ENCODE measurements at places on chromosomes 16 and 17.

DNA sequence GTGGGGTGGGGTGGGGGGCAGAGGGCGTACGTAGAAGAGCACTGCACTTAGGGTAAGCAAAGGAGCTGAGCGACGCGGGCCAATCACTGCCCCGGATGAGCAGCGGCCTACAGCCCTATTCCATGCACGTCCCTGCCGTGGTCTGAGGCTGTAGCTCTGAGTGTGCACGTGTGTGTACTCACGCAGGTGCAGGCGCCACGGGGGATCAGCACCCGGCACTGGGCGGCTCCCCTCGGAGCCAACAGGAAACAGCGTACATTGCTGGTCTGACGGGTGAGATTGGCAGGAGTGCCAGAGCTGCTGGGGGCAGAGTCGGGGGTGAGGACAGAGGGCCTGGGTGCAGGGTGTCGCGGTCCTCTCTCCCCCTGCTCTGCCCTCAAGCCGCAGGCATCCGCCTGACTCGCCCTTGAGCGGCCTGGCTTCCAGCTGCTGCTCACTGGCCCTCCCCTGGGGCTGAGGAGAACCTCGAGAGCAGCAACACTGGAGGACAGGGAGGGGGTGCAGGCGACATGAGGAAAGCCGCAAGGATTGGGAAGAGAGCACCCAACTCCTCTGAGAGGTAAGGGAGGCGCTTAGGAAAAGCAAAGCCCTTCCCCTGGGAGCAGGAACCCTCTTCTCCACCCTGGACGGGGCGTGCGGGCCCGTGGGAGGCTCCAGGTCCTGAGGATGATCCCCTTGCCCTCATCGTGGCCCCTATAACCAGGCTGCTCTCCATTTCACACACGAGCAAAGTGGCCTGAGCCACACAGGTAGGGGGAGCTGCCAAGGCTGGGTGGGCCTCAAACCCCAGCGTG, 57.8 kb downstream of the ENGASE start:
- DNase-seq: no peak

- DNase-seq: no peak
Observed at GRCh38 chr17:13671771-13672170, 70.0 kb upstream of the HS3ST3A1 start.

DNA sequence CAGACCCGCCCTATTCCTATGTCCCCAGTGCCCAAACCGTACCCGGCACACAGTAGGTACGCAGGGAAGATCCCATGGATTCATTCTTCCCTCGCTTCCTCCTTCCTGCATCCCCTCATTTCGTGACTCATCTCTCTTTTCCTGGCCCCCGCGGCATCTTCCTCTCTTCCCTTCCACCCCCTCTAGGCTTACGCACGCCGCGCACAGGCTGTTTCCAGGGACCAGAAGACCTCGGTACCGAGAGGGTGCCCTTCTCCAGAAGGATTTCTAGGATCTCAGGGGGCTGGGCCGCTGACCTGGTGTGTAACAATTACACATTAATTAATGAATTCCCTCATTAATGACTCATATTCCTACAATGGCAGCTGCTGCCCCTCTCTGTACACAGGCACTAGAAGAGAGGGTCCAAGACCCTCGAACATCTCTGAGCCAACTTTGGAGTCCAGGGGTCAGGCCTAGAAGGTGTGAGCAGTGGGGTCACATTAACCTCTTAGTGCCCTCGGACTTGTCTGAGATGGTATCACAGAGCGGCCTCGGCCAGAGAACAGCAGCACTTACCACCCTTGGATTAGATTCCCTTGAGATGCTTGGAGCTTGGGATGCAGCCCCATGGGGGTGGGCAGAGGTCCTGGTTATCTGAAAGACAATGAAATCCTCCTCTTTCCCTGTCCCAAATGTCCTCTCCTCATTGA, 16.8 kb upstream of the PLLP start:
- DNase-seq: no peak

- no peak for DNase-seq
Observed at GRCh38 chr17:17849845-17850373, 13.1 kb upstream of the SREBF1 start.

DNA sequence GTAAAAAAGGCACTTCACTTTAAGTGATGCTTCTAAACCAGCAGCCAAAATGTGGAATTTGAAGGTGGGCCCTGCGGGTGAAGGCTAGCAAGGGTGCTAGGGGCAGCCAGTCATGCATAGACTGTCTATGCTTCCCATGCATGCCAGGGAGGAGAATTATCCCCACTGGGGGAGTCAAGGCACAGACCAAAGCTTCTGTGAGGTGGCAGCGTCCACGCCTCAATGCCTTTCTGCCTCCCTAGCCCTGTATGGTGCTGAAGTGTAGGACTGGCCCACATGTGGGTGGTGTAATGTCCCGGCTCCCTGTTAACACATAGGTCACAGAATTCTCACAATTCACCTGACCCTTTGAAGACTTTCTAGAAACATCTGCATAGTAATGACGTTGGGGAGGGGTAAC, 1.9 kb downstream of the HS3ST2 start:
- DNase-seq: no peak

DNA sequence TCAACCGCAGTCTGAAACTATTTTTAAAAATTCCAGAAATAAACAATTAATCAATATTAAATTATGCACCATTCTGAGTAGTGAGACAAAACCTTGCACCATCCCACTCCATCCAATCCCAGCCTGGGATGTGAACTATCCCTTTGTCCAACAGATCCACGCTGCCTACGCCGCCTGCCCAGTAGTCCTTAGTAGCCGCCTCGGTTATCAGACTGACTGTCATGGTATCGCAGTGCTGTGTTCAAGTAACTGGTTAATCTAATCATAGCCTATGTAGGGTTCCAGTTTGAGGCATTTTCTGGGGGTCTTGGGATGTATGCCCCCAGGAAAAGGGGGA, 437.7 kb downstream of the HS3ST3B1 start:
- no peak for DNase-seq

DNA sequence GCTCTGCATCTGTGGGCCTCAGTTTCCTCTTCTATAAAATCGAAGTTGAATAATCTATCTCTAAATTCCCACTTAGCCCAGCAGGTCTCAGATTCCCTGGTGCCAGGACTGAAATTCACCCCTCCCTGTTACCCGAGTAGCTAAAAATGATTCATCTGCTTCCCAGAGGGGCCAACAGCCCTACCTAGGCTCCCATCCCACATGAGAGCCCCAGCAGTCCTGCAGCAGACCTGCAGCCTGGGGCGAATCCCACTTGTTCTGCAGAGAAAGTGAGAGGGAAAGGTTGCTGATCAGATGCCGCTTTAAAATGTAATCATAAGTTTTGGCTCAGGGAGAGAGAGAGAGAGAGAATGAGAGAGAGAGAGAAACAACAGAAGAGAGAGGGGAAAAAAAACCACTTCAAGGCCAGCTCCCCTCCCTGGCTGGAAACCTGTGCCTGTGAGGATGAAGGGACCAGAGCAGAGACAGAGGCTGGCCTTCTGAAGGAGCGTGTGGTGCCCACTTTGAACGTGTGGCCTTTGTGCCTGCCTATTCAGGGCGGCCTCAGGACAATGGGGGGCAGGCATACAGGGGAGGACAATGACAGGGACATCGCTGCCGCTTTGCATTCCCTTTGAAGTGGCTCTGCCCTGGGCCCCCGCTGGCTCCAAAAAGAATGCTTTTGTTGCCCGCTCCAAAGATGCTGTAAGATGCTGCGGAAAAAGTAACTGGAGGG, 85.2 kb upstream of the NKD1 start:
- DNase-seq: no peak

DNA sequence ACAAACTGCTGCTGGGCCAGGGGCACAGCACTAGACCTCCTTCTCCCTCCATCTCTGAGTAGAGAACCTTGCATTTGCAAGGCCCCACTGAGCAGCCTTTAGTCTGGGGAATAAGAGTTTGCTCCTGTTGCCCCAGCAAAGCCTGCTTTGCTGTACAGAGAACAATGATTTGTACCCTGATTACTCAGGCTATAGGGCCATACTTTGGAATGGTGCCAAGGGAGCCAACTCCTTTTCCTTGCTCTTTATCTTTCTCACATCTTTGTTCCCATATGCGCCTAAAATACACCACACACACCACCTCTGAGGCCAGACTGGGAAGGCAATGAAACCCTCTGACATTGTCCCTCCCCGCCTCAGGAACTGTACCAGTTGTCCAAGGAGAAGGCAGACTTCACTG, 21.2 kb downstream of the LIG3 start:
- no peak for DNase-seq

GRCh38 chr17:80415626-80416137, 715 bp downstream of the ENDOV start:
- no peak for DNase-seq

DNA sequence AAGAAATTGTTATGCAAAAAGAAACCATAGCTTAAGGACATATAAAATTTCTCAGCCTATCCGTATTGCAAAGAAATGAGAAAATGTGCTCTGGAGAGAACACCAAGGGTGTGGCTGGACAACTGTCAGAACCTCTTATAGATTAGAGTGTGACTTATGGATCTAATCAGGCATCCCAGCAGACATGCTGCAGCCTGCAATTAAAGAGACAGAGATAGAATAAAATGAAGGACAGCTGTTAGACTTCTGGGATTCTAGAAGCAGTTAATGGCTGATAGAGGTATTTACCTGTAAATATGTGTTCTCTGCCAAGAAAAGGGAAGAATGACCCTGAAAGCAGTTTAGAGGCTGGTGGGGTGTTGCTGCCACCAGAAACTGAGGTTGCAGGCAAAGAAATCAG, 160.1 kb upstream of the KIF2B start:
- no peak for DNase-seq

GRCh38 chr16:80954985-80955384, 51.7 kb downstream of the CMC2 start:
- no peak for DNase-seq

GRCh38 chr17:7712111-7712771, 5.3 kb upstream of the DNAH2 start:
- no peak for DNase-seq
